ENCODE measurements at places on chromosomes 16 and 17.

DNA sequence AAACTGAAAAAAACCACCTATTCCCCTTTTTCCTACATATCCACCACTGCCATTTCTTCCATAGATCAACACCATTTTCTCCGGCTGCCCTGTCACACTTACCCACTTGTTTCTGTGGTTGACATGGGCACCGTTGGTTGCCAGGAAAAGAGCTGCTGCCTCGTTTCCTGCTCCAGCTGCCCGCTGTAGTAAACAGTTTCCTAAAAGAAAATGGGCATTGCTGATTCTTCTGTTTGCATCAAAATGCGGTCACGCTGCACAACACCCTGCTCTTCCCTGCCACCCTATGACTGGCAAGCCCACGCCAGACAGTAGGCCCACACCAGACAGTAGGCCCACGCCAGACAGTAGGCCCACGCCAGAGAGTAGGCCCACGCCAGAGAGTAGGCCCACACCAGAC lies 46.3 kb downstream of the CYB5D2 start:
- DNase-seq, result peak; percentile 10

- DNase-seq, result no peak
These were observed 229.5 kb downstream of the PRKCA start for GRCh38 chr17:66531851-66532295.

DNA sequence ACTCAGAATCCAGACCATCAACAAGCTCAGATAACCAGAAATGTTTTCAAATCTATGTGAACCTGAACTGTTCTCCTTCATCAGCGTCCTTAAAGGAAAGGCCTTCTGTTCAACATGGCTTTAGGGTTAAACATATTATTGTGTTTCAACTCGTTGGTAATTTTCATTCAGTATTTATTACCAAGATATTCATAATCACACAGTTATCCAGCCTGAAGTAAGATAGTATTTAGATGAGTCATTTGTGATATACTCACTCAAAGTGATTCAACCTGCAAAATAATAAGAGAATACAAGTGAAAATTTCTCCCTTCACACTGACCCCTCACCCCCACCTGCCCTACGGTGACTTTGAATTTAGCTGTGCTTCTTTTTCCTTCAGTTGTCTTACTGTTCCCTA lies 3.0 kb downstream of the CYLD start:
- DNase-seq, result no peak

DNA sequence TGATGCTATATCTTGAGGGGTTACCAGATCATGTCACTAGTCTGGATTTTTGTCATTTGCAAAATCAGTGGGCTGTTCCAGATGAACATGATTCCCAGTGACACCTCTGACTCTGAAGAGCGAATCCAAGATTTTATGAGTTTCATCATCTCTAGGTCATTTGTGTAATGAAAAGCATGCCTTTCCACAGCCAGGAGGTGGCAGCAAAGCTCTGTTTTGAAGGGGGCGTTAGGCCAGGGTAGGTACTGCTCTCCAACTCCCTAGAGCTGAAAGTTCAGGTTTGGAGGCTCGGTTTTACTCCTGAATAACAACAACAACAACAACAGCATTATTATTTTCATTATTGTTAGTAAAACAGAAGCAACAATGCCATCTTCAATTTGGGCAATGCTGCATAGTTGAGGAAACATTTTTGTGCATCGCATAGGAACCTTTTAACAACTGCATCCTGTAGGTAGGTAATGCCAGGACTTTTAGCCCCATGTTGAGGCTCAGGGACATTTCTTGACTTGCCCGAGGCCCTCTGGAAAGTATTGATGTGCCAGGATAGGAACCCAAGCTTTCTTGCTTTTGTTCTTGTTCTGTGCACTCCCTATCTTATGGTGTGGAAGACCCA lies 77.0 kb downstream of the MYH13 start:
- DNase-seq, result peak; percentile 8

GRCh38 chr16:23006380-23006779 lies 142.9 kb downstream of the USP31 start:
- DNase-seq, result no peak

- DNase-seq, result no peak
These were observed 2.3 kb upstream of the IRX3 start for GRCh38 chr16:54288835-54289241.

GRCh38 chr17:81871387-81872230 lies 472 bp upstream of the ARHGDIA start:
- DNase-seq, result peak; percentile 96

GRCh38 chr17:82301916-82302567 lies 15.4 kb downstream of the CD7 start:
- DNase-seq, result peak; percentile 55

- DNase-seq, result no peak
These were observed 2.1 kb downstream of the FOXN1 start for GRCh38 chr17:28508211-28508724.

DNA sequence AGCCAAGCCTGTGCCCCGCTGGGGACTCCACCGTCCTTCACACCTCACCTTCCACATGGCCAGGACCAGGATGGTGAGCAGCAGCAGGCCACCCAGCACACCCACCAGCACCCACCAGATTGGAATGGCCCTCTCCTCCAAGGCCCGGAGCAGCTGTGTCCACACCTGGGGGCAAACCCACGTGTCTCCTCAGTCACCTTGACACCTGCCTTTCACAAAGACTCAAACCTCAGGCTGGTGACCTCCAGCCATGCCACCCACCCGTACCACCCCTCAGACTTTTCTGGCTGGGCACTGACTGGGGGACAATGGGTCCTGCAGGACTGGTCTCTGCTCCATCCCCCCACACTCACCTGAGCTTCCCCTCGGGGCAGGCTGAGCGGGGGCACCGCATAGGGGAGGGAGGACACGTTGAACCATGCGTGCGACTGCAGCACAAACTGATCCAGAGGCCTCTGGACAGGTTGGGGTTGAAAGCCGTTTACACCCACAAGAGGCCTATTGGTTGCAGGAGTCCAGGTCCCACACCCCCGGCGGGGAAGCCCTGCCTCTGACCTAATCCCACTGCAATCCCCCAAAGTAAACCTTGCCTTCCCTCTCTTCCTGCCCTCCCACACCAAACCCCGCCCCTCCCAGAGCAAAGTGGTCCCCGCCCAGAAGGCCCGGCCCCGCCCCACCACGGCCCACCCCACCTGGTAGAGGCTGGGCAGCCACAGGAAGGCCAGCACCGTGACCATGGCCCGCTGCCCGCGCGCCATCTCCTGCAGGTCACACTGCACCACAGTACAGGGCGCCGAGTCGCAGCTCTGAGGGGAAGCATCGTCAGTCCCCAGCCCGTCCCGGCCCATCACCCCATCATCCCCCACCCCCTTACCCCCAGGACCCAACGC lies 10.9 kb upstream of the FAM171A2 start:
- DNase-seq, result no peak

GRCh38 chr17:77523540-77523939 lies 382.8 kb downstream of the SEC14L1 start:
- no peak for DNase-seq

DNA sequence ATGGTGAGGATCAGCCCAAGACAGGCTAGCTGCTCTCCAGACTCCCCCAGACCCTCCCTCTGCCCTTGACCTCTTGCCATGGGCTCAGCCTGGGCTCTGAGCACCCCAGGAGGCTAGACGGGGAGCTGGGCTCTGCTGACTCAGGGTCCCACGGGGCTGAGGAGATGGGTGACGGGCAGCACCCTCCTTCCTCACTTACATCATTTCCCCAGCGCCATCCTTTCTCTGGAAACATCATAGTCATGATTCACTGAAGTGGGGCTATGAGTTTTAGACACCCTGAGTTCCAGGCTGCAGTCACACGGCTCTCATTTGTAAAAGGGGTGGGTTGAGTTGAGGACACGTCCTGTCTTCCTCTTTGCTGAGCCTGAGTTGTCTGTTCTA lies 3.0 kb upstream of the ITGAX start:
- DNase-seq, result peak; percentile 14

DNA sequence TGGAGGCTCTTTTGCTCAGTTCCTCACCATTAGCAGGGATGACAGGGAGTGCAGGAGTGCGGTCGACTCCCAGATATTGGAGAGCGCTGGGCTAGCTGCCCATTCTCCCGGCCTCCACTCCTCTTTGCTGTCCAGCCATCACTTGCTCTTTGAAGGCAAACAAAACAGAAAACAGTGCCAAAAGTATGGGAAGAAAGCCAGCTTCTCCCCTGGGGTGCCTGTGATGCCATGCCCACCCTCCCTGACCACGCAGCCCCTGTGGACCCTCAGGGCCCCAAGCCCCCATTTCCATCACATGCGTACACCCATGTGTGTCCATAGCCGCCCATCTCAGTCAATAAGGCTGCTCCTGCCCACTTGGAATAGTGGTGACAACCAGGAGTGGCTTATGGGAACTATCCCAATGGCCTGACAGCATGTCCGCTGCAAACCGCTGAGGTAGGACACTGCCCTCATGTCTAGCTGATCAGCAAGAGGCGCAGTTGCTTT lies 30.0 kb downstream of the MAPT start:
- no peak for DNase-seq

GRCh38 chr17:78010759-78011158 lies 52.3 kb downstream of the TNRC6C start:
- DNase-seq, result peak; percentile 15

GRCh38 chr16:10314811-10315210 lies 71.0 kb upstream of the ATF7IP2 start:
- peak; percentile 48 for DNase-seq

DNA sequence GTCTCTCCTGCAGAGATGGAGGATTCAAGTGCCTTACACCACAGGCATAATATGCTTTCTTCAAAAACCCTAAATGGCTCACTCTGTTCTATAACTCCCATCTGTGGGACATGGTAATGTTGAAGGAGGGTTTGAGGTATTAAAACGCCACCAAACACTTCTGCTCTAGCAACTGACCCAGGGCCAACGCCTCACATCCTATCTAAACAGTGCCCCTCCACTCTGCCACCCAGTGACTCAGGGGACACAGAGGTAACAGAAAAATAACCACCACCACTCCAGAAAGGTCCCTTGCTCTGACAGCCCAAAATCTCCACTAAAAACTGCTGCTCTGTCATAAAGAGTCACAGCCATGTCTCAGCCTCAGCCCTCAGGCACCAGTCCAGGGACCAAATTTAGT lies 17.7 kb downstream of the NPRL3 start:
- no peak for DNase-seq

- DNase-seq, result no peak
These were observed 81.8 kb upstream of the DOC2B start for GRCh38 chr17:263271-263670.

GRCh38 chr17:75703191-75703590 lies 18.1 kb upstream of the ITGB4 start:
- no peak for DNase-seq

- DNase-seq, result no peak
These were observed 204.8 kb upstream of the C17orf78 start for GRCh38 chr17:37170881-37171425.

DNA sequence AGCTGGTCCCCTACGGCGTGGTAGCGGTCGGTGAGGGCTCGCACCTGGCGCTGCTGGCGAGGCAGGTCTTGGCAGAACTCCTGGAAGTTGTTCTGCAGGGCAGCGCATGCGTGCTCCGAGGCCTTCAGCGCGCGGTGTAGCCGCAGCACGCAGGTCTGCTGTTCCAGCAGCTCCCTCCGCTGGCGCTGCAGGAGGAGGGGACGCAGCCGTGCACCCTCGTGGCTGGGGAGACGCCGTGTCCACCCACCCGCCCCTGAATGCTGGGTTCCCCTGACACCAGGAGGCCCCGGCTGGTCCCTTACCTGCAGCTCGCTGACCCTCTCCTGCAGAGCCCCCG lies 12.2 kb downstream of the EVPL start:
- no peak for DNase-seq

DNA sequence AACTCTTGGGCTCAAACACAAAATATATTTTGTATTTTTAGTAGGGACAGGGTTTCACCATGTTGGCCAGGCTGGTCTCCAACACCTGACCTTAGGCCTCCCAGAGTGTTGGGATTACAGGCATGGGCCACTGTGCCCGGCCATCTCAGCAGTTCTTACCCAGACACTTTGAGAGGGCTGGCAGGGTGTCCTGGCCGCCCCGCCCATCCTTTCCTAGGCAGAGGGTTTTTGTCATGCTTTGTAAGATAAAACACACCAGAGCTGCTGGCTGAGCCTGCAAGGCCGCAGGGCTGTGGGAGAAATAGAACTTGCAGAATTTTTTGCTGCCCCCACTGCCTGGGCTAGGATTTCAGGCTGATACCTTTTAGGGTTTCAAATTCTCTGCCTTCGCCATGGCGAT lies 8.7 kb downstream of the PPL start:
- DNase-seq, result no peak

DNA sequence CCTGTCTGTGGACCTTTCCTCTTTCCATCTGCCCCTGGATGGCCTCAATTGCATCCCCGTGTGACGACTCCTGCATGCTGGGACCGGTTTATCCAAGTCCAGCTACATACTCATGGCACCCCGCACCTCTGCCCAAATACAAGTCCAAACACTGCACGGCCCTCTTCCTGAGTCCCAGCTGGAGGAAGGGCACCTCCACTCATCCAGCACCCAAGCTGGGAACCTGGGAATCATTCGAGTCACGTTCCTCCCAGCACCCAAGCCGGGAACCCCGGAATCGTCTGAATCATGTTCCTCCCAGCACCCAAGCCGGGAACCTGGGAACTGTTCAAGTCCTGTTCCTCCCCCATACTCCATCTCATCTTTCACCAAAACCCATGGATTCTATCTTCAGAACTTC lies 10.2 kb downstream of the TRARG1 start:
- no peak for DNase-seq

- DNase-seq, result no peak
These were observed 2.8 kb upstream of the NXPH3 start for GRCh38 chr17:49572806-49573420.

DNA sequence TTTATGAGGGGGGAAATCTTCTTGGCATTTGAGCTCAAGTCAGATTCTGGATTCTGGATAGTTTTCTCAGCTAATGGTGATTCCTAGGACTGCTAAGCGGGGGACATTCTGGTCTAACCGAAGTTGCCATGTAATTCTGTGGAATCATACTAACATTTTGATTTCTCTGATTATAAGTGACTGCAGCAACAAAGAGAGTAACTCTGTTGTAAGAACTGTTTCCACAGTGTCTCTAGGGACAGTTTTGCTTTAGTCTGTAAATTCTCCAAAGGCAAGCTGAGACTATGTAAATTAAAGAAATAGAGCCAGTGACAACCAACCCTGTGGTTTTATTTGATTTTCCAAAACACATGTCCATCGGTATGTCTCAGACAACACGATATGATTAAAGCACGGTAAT lies 286.2 kb downstream of the IRX3 start:
- no peak for DNase-seq
